Posterior vena cava (tissue), 2 donors: ENCODE measurements at places on chromosomes 3 and 15. TPM values are rescaled to one million over a fixed set of nuclear protein-coding genes. Genes with fewer than 3 reads are reported as not detected.

PCBP4 gene
- 53.2 TPM for total RNA-seq

TPRG1 gene
- total RNA-seq = 14.2 TPM

GOLGA8R gene
- 3.4 TPM for total RNA-seq

SYNPR gene
- not detected for total RNA-seq

RLBP1 gene
- not detected for total RNA-seq

CBLB gene
- total RNA-seq = 112 TPM

TRH gene
- not detected for total RNA-seq

HTR3C gene
- not detected for total RNA-seq

LTF gene
- total RNA-seq = 3.7 TPM

AP3S2 gene
- total RNA-seq = 31.5 TPM
